ENCODE measurements at places on chromosomes 1 and 21.

DNA sequence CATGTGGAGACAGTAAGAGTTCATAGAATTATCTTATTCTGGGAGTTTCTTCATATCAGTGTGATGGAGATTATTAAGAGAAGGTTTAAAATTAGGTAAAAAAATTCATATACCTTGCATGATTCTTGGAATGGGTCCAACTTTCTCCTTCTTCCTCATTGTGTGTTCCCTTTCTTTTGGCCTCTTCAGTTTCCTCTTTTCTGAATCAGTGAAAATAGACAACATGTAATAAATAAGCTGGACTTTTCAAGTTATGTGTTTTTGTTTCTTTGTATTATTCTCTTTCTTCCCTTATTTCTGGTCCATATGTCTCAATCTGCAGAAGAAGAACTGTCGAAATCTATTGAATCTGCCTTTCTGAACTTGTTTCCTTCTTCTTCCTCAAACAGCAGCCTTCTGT lies 30.5 kb downstream of the C4BPA start:
- DNase-seq, result no peak

GRCh38 chr21:45011911-45012661 lies 62.3 kb upstream of the ADARB1 start:
- peak; percentile 96 for DNase-seq

GRCh38 chr1:68703921-68704354 lies 207.1 kb upstream of the DEPDC1 start:
- DNase-seq, result no peak

DNA sequence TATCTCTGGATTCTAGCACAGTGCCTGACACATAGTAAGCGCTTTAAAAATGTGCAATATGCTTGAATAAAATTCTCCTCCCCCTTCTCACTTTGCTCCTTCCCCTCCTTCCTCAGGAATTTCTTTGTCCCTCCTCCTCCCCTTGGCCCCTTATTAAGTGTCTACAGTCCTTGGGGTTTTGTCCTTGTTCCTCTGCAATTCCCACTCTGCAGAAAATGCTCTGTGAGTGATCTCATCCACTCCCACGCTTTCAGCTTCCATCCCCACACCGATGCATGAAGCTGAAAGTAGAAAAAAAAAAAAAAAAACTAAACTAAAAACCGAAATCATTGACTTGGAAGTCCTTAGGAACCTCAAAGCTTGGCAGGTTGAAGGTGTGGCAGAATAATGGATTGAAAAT lies 273.6 kb downstream of the RRAGC start:
- no peak for DNase-seq

DNA sequence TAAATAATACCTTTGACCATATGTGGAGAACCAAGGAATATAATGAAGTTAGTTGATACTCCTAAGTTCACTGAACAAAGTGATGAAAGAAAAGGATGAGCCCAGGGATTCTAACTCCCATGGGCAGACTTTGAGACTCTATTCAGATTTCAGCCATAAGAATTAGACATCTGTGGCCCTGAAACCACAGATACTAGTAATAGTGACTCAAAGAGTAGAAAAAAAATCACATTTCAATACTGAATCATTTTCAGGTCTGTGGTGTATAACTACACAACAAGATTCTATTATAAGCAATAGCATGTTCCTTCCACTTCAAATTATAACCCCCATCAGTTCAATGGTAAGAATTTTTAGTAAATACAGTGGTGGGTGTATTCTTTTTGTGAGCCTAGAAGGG lies 16.4 kb upstream of the F13B start:
- DNase-seq, result no peak

All from kidney (tissue), 22 donors.